ENCODE measurements at places on chromosomes 16 and 17.

GRCh38 chr17:16935786-16936185, 36.1 kb downstream of the TNFRSF13B start:
- H3K4me1 ChIP-seq = no peaks in the 10 kb centered on the region
- no peak overlapping the region for H3K4me3 ChIP-seq
- no peaks in the 10 kb centered on the region for H3K27me3 ChIP-seq
- no peak overlapping the region for H3K27ac ChIP-seq
- no peak for DNase-seq

DNA sequence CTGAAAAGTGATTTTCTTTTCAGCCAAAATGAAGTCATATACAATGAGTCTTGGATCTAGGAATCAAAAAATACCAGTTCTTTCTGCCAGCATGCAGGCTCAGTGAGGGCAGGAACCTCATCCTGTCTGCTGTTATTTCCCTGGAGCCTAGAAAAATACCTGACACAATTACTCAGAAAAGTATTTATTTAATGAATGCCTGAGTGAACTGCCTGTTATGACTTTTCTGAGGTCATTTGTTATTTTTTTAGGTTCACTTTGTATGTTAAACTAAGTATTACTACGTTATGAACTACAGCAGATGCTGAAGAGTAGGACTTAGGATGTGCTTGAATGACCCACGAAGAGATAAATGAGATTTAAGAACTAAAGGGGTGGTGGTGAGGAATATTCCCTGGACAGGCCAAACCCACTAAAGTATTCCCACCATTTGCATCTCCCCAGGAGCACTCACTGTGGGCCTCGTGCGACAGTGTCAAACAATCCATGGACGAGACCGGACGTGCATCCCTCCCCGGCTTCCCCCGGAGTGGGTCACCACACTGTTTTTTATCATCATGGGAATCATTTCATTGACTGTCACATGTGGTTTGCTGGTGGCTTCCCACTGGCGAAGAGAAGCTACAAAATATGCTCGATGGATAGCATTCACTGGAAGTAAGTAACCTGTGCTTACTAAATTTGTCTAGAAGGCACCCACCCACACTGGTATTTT, 17.1 kb upstream of the VWA3A start:
- peaks cover 8% of the 10 kb centered on the region for H3K4me1 ChIP-seq
- no peaks in the 10 kb centered on the region for H3K27me3 ChIP-seq
- H3K4me3 ChIP-seq = no peak overlapping the region
- peak overlapping the region; percentile 38 for H3K27ac ChIP-seq
- H3K36me3 ChIP-seq = peaks cover 21% of the 10 kb centered on the region

DNA sequence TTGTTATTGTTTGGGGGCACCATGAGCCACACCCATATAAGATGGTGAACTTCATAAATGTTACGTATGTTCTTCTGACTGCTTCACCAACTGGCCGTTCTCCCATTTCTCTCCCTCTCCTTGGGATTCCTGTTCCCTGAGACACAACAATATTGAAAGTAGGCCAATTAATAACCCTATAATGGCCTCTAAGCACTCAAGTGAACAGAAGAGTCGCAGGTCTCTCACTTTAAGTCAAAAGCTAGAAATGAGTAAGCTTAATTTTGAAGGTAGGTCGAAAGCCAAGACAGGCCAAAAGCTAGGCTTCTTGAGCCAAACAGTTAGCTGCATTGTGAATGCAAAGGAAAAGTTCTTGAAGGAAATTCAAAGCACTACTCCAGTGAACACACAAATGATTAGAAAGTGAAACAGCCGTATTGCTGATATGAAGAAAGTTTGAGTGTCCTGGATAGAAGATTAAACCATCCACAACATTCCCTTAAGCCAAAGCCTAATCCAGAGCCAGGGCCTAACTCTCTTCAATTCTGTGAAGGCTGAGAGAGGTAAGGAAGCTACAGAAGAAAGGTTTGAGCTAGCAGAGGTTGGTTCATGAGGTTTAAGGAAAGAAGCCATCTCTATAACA, 25.8 kb downstream of the HLF start:
- no peaks in the 10 kb centered on the region for H3K4me1 ChIP-seq
- no peak for DNase-seq
- H3K27ac ChIP-seq = no peak overlapping the region
- H3K36me3 ChIP-seq = no peaks in the 10 kb centered on the region
- no peak overlapping the region for H3K4me3 ChIP-seq
- H3K27me3 ChIP-seq = no peaks in the 10 kb centered on the region

DNA sequence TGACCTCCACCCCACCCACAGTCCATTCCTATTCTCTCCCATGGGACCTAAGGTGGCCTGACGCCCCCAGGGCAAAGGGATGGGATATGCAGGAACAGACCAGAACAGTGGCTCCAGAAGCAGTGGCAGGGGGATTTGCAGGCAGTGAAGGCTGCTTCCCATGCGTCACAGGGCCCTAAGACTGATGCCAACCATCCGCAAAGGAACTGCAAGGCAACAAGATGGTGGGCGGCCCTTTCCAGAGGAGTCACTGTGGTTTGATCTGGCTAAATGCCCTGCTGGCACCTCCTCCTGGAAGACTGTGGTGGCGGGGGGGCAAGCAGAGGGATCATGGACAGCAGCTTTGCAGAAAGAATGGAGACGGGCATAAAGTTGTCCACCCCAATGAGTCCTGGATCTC, 4.4 kb upstream of the SLC39A11 start:
- H3K27ac ChIP-seq = no peak overlapping the region
- peaks cover 8% of the 10 kb centered on the region for H3K4me1 ChIP-seq
- peaks cover 5% of the 10 kb centered on the region for H3K36me3 ChIP-seq

GRCh38 chr16:22022151-22022550, 14.2 kb downstream of the MOSMO start:
- H3K27me3 ChIP-seq = no peaks in the 10 kb centered on the region
- DNase-seq = no peak
- peaks cover 10% of the 10 kb centered on the region for H3K36me3 ChIP-seq
- no peak overlapping the region for H3K27ac ChIP-seq
- H3K4me3 ChIP-seq = no peak overlapping the region

DNA sequence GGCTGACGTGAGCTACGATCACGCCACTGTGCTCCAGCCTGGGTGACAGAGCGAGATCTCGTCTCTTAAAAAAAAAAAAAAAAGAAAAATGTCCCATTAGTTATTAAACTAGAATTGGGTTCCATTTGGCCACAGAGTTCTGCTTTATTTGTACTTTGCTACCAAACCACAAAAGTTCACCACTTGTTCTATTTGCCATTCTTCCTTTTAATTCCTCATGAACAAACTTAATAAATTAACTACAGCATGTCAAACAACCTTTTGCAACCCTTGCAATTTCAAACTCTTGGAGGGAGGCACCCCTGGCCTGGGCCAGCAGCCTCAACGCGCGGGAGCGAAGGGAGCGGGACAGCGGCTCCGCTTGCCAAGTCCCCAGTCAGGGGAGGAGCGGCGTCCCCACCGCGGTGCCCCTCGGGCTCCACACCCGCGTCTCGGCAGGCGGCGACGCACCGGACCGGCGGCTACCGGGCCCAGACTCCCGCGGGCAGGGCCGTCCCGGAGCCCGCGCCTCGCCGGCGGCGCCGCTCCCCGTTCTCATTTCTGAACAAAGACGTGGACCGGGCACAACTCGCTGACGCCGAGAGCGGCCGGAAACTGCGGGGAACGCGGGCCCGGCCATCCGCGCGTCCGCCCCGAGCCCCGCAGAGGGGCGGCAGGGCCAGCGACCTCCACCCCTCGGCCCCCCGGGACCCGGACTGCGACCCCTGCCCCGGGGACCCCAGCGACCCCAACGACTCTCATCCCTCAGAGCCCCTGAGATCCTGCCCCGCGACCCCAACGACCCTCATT, 775 bp downstream of the CYTH1 start:
- peaks cover 51% of the 10 kb centered on the region for H3K4me1 ChIP-seq
- H3K4me3 ChIP-seq = peak overlapping the region; percentile 83
- peak; percentile 76 for DNase-seq
- H3K27ac ChIP-seq = peak overlapping the region; percentile 96
- no peaks in the 10 kb centered on the region for H3K27me3 ChIP-seq

Measured in activated T-cell treated with anti-CD3 and anti-CD28 coated beads, Interleukin-2, amount 50 U/mL, for 24 hours (primary cell).